ENCODE measurements at places on chromosomes 2 and 18.
A peak's percentile ranks its signal among the peaks of the same experiment; 100 is the strongest.

GRCh38 chr2:211479536-211480150 lies 923.2 kb downstream of the CPS1 start:
- DNase-seq = no peak

GRCh38 chr18:30982285-30982992 lies 60.1 kb downstream of the DSC3 start:
- DNase-seq = no peak

GRCh38 chr2:65367524-65367923 lies 64.9 kb downstream of the SPRED2 start:
- DNase-seq = peak; percentile 15

DNA sequence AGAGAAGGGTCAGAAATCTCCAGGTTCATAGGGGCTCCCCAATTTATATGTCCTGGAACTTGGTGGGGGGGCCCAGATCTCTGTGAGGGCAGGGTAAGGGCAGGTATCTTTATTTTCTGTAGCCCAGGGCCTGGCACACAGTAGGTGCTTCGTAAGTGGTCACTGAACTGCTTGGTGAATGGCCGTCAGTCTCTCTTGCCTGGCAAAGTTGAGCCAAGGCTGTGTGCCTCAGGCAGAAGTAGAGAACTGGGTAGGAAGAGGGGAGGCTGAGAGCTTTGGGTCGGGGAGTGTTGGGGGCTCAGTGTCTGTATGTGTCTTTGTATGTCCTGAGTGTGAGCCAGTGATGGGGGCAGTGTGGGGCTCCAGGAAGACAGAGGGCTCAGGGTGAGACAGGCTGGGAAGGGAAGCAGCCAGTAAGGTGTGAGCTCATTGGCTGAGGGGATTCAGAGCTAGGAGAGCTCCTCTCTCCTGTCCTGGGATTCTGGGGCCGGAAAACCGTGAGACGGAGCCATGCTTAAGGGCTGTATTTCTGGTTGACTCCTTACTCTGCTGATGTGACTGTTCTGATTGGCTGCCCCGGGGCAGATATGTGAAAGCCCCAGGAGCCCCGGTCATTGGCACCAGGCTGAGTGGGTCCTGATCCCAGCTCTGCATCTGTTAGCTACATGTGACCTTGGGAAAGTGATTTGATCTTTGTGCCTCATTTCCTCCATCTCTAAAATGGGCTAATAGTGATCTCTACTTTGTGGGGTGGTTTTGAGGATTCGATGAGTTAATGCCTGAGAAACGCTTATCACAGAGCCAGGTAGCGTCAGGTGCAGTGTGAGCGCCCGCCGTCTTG lies 30.3 kb downstream of the STEAP3 start:
- DNase-seq = no peak

DNA sequence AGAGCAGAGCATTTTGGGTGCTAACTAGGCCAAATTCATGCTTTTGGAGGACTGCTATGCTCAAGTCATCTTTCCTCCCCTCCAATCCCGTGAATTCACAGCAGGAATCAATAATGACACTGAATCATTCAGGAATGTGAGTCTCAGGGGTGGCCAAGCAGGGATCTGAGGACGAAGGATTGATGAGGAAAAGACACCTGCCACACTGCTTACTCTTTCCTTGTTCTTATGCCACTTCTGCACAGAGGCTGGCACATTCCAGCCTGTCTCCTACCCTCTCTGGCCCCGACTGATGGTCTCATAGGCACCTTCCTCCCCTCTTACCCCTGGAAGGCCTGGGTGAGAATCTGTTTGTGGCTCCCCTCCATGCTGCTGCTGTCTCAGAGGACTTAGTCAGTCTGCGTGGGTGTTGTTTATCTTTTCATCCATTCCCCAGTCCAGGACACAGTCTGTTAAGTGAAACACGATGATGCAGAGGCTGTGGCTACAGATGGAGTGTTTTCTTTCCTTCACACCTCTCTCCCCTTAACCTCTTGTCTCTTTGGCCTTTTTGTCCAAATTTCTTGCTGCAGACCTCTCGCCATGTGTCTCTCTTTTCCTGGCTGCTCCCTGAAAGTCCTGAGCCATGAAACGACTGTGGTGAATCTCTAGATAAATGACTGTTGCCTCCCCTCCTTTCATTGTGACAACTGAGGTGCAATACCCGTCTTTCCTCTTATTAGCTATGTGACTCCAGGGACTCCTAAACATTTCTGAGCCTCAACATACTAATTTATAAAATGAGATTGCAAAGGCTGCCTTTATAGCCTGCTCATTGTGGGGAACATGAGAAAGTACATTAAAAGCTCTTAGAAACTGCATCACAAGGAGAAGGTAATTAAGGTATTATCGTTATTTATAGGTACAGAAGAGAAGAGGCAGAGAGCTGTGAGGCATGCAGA lies 86.9 kb downstream of the RDH14 start:
- no peak for DNase-seq

DNA sequence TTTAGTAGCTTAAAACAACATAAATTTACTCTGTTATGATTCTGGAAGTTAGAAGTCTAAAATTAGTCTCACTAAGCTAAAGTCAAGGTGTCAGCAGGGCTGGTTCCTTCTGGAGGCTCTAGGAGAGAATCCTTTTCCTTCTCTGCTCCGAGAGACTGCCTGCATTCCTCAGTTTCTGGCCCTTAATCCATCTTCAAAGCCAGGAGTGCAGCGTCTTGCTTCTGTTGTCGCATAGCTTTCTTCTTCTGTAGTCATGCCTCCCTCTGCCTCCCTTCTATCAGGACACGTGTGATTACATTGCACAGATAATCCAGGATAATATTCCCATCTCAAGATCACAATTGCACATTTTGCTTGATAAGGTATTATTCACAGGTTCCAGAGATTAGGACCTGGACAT lies 35.1 kb downstream of the DAPL1 start:
- no peak for DNase-seq

GRCh38 chr2:1730015-1730927 lies 14.0 kb downstream of the PXDN start:
- DNase-seq = peak; percentile 14

DNA sequence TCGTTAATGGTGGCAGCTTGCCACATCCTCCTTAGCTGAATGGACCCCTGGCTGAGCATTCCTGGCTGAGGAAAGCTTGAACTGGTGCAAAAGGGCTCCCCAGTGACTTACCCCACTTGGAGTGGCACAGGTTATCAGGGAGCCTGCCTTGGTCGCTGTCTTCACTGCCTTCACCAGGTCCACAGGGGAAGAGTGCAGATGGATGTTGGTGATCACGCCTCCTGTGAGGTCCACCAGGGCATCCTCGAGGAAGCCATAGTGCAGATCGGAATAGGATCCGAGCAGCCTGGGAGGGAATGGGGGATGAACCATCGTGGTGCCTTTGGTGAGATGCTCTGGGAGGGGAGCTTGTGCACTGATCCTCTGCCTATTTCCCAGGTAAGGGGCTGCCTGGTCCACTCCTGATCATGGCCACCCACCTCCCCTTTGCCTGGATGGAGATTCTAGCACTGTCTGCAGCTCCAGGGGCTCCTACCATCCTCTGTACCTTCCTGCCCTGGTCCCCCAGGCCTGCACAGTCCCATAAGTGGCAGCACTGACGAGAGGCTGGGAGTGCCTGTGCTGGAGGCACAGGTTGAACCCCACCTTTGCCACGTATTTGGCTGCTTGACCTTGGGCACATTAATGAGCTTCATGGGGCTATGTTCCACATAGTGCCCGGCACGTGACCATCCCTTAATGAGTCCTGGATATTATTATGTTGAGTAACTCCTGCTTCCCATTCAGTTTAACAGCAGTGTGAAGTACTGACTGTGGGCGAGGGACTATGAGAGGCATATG lies 43.0 kb downstream of the CAPN13 start:
- DNase-seq = no peak

- DNase-seq = no peak
Measured at GRCh38 chr2:18578033-18578432, 11.3 kb downstream of the NT5C1B start.

GRCh38 chr2:74292751-74293150 lies 50.5 kb downstream of the SLC4A5 start:
- no peak for DNase-seq

DNA sequence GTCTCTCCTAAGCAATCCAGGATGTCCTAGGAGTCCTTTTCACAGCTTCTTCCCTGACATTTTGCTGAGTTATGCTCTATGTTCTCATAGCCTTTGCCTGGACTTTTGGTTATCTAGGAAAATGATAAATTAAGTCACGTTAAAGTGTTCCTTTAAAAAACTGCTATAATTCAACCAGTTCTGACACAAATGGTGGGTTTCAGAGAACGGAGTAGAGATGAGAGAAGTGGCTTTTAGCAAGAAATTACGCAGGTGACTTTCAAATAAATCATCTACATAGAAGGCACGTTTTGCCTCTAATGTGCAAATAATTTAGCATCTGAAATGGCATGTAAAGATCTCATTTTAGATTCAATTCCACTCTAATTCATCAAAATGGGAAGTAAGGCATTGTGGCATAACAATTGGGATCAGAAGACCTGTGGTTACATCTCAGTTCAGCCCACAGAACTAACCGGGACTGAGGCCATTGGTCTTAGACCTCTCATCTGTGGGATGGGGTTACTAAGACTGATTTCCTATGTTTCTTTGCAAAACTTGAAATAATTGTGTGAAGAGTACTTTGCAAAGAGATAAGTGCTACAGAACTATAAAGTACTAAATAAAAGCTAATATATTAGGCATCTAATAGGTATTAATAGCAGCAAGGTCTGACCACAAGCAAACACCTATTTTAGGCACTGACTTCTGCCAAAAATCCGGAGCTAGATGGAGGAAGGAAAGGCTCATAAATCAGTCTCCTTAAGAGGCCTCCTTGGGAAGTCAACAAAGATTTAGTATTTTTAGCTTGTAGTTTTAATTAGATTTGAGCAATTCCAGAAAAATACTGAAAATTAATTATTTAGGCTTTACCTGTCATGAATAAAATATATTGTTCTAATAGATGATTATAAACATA lies 211.4 kb downstream of the PIEZO2 start:
- DNase-seq = no peak

- DNase-seq = no peak
Measured at GRCh38 chr2:113977060-113977659, 87.3 kb downstream of the ACTR3 start.

GRCh38 chr18:39455285-39455684 lies 1889.7 kb upstream of the CELF4 start:
- no peak for DNase-seq

- DNase-seq = no peak
Measured at GRCh38 chr2:182144776-182145165, 159.1 kb downstream of the PPP1R1C start.

GRCh38 chr2:118845005-118845521 lies 2.4 kb downstream of the EN1 start:
- no peak for DNase-seq

- no peak for DNase-seq
Measured at GRCh38 chr18:48024009-48024512, 93.6 kb upstream of the SMAD2 start.

DNA sequence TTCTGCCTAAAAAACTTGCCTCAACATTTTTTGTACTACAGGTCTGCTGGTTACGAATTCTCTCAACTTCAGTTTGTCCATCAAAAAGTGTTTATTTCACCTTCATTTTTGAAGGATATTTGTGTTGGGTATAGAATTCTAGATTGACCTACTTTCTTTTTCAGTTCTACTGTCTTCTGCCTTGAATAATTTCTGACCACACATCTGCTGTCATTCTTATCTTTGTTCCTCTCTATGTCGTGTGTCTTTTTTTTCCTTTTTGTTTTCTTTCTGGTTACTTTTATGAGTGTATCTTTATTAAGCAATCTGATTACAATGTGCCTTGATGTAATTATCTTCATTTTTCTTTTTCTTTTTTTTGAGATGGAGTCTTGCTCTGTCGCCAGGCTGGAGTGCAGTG lies 25.3 kb downstream of the ADCY3 start:
- no peak for DNase-seq

GRCh38 chr18:63514888-63515678 lies 27.1 kb upstream of the SERPINB12 start:
- DNase-seq = no peak

- no peak for DNase-seq
Measured at GRCh38 chr2:71952572-71953188, 195.0 kb downstream of the CYP26B1 start.

DNA sequence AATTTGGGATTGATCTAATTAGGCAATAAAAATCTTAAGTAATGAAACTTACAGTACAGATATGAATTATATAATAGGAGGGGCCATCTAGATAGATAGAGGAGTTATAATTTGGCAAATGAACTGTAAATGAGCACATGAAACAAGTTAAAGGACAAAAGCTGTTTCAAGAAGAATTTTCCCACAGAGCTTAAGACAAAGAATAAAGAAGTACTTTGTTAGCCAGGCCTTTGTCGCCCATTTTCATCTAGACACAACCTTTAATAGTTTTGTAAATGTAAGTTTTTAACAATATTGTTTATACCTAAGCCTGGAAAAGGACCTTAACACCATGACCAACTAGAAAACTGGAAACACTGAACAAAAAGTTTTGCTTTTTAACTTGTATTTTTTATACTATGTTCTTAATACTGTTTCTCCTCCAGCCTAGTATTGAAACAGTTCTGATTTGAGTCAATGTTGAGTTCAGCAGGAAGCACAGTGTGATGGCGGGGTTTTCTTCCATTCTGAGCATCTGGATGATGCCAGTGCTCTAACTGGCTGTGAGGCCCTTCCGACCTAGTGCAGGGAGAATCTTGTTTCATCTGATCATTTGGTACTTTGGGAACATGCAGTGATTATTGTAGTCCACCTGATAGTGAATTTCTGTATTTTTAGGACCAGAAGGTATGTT lies 37.6 kb downstream of the FARP2 start:
- DNase-seq = no peak

DNA sequence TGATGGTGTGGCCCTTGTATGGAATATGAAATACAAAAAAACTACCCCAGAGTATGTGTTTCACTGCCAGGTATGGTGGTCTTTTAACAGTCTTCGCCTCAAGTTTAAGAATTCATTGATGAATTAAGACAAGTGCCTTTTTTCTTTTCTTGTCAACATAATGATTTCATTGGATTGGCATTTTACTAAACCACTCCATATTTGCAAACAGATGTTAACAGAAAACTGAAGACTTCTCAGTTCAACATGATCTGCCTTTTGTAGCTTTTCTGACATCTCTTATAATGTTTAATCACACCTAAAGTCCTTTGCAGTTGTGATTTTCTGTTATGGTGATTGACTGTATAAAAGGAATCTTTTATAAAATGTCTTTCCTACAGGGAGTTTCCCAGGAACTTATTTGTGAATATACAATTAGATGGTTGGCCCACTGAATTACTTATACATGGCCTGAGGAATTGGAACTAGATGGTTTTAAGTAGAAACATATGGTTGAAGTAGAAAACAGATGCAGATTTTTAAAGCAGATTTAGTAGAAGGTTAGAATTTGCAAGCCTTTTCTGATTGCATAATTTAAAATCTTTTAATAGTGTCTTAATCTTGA lies 39.7 kb downstream of the DYNC1I2 start:
- DNase-seq = no peak

DNA sequence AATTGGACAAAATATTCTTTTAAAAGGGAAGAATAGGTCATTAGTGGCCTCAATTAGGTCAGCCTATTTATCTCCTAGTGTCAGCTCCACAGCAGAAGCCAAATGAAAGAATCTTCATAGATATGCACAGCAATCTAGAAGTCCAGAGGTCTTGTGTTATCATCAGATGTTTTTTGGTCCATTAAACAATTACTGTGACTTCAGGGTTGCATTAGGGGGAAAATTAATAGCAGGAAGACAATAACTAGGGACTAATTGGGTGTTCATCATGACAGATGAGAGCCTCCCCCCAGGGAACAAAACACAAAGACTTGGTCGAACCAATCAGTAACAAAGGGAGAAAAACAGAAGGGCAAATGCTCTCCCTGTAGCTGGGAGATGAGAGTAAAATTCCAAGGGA lies 264.7 kb downstream of the PTH2R start:
- DNase-seq = no peak

GRCh38 chr18:61827591-61827990 lies 65.2 kb downstream of the RNF152 start:
- DNase-seq = no peak

- no peak for DNase-seq
Measured at GRCh38 chr2:221816566-221816965, 244.5 kb upstream of the EPHA4 start.

Measured in GOT3 (cell line).